Activated CD4-positive, alpha-beta T cell treated with anti-CD3 and anti-CD28 coated beads, Interleukin-2, amount 10 ng/mL, durations not matched to agents 24 days and 14 days (primary cell): ENCODE measurements at places on chromosomes 16 and 17. TPM values are rescaled to one million over a fixed set of nuclear protein-coding genes. Genes with fewer than 3 reads are reported as not detected.

- DNase-seq: no peak
Observed at GRCh38 chr17:31533546-31534155, 142.2 kb downstream of the RAB11FIP4 start.

DNA sequence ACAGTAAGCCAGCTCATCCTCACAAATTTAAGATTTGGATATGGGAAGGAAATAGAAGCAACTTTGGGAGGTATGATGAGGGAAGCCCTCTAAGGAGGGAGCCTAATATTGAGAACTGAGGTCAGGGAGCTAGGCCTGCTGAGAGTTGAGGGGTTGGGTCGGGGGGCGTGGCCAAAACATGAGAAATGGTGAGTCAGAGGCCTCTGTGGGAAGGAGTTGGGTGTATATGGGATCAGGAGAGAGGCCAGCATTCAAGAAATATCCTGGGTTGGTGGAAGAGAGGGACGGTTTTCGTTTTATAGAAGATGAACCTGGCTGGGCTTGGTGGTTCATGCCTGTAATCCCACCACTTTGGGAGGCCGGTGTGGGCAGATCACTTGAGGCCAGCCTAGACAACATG lies 48.4 kb downstream of the CLEC16A start:
- DNase-seq: no peak

DNA sequence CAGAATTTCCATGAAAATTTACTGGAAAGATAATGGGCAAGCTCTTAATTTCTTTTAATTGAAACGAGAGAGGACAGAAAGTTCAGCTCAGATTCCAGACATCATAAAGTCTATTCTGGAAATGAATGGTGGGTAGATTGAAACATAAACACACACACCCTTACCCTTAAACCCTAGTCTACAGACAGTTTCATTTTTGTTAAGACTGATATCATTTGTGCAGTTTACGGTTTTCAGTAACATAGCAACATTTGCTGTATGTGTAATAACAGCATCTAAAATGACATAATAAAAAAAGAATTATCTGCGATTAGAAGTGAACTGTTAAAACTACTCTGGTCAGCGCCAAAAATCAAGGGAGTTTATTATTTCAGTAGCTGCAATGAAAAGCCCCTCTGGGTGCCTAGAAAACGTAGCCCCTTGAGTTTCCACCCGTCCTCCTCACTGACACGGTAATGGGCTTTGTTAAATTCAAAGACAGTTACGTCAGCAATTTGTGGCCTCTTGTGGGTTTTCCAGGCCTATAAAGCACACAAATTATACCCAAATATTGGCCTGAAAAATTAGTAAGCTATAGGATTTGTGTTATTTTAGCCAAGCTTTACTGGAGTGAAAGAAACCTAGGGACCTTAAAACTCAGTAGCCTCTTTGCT lies 520.6 kb upstream of the SOX9 start:
- no peak for DNase-seq

- DNase-seq: no peak
Observed at GRCh38 chr17:32452281-32452680, 8.0 kb downstream of the PSMD11 start.

GRCh38 chr17:2062571-2063183 lies 7.8 kb downstream of the HIC1 start:
- DNase-seq: no peak

DNA sequence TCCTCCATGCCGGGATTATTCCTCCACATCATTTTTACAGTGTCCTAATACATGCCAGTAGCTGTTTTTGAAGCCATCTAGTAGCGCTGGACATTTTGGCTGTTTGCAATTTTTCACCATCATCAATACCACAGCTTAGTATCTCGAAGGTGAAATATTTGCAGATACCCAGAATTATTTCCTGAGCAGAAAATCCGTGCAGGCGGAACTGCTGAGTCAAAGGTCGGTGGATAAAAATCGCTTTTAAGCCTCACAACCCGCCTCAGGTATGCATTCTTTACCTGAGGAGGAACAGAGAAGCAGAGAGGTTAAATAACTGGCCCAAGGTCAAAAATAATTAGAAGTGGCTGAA lies 584 bp upstream of the TNRC6A start:
- DNase-seq: no peak

- no peak for DNase-seq
Observed at GRCh38 chr16:20747030-20747816, 5.6 kb upstream of the THUMPD1 start.

DNA sequence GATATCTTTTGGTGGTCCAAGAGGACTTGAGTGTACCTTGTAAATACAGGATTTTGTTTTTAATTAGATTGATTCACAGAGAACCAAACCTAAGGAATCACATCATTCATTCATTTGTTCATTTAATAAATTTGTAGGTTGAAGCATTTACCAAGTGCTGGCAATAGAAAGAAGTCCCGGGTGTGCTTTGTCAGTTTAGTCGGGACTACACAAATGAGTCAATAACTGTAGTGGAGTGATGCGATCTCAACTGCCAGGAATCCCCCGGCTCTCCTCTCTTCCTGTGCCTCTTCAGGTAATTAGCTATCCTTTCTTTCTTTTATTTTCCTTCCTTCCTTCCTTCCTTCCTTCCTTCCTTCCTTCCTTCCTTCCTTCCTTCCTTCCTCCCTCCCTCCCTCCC lies 1.4 kb upstream of the WWOX start:
- no peak for DNase-seq

DNA sequence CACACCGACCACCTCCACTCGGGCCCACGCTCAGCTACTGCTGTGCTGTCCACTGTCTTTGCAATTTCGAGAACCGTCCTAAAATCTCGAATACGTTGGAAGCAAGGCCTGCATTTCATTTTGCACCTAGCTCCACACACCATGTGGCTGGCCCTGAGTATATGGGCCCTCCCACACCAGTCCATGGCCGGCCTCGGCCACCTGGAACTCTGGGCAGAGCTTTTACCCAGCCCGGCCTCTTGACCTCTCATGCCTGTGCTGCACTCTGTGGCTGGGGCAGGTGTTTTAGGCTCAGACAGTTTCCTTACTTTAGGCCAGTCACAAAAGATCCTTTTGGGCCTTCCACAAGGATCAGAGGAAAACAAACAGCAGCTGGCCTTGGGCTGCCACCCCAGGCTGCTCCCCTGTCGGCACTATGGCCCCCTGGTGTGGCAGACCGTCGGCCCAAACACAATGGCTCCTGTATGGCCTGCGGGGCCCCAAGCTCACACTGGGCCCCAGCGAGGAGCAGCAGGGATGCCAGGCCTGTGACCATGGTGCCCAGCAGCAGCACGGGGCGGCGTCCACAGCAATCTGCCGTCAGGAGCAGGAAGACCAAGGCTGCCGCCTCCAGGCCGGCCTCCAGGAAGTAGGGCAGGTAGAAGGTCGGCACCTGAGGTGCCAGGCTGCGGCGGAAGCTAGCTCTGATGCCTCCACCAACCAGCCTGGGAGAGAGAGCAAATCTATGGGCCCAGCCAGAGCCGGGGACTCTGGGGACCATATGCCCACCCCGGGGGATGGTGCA lies 2.5 kb downstream of the SLC22A31 start:
- no peak for DNase-seq

DNA sequence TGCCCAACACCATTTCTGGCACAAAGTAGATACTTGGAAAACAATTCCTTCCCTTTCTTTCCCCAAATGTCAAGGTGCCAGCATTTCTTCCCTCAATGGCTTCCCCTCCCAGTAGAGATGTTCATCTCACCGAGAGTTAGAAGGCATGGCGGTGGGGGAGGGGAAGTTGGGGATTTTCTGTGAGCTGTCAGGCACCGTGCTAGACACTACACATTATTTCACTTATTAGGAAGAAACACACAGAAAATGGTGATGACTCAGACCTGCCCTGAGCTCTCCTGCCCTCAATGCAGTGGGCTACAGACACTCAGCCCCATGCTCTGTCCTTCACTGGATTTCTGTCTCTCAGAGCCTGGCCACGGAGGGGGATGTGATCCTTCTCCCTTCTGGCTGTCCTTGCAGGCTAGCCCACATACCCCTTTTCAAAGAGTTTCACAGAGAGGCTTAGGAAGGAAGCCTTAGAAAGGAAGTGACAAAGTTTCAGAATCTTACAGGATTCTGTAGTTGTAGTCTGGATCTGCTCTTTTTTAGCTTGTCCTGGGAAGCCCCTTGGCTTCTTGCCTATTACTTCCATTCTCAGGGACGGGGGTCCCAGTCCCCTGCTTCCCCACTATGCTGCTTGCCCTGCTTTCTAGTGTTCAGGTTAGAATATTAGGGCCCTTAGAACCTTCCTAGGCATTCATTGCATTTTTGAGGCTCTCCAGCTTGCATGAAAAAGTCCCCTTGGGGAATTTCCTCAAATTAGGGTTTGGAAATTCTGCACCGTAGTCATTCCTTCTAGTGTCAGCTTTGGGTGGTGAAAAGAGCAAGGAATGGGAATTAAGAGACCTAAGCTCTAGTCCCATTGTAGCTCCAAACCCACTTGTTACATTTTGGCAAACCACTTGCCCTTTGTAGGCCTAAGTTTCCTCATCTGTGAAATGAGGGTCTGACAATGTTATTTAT lies 12.2 kb upstream of the CCL5 start:
- peak; percentile 78 for DNase-seq

DNA sequence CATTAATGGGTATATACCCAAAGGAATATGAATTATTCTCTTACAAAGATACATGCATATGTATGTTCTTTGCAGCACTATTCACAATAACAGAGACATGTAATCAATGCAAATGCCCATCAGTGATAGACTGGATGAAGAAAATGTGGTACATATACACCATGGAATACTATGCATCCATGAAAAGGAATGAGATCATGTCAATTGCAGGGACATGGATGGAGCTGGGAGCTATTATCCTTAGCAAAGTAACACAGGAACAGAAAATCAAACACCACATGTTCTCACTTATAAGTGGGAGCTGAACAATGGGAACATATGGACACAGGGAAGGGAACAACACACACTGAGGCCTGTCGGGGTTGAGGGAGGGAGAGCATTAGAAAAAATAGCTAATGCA lies 141.1 kb upstream of the HS3ST4 start:
- no peak for DNase-seq

DNA sequence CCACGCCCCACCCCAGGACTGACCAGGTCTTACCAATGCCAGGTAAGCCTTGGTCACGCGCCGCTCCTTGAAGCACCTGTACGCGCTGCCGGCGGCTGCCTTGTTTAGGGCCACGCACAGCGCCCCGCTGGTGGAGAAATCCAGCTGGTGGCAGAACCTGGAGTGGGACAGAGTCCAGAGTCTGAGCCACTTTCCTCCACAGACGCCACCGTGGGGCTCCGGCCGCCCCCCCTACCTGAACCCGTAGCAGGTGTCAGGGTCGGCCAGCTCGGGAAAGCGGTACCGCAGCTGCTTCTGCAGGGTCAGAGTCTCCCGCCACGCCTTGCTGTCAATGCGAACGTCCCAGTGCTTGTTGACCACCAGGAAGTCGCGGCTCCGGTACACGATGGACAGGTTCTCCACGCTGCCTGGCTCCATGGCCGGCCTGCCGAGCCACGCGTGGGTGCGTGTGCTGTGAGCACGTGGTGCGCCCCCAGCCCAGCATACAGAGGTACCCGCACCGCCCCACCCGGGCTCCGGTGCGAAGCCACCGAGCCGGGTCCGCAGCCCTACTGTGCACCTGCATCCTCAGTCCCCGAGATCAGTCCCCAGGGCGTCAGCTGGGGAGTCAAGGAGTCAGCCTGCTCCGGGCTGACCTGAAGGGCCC lies 737 bp downstream of the RPUSD1 start:
- DNase-seq: no peak

DNA sequence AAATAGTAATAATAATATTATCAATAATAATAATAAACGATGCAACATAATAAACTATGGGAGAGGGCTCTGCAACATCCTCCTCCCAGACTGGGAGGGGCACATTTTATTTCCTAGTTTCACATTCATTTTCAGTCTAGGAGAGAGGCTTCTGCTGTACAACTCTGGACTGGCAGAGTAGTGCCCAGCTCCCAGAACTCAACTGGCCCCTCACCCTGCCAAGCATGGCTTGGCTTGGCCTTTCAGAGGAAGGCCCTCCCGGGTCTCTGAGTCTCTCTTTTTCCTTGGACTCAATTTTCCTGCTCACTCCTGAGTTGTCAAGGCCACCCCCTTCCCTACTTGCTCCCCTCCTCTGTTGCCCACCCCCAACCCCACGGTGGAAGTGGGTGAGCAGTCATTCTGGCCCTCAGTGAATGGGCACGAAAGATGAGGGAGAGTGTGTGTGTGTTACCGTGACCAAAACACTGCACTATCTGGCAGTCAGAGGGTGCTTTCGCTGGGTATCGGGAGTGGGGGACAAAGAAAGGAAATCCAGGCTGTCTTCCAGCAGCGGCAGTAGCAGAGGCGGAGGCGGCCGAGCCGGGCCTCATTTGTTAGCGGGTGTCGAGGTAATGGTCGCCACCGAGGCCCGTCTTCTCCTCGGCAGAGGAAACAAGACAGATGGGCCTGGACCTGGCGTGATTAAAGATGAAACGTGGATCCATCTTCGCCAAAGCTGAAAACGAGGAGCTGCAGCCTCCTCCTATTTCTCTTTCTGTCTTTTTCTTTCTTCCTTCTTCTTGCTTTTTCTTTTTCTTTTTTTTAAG lies 2.3 kb downstream of the HOXB4 start:
- DNase-seq: peak; percentile 70

- DNase-seq: no peak
Observed at GRCh38 chr16:64990101-64990500, 131.8 kb downstream of the CDH11 start.

DNA sequence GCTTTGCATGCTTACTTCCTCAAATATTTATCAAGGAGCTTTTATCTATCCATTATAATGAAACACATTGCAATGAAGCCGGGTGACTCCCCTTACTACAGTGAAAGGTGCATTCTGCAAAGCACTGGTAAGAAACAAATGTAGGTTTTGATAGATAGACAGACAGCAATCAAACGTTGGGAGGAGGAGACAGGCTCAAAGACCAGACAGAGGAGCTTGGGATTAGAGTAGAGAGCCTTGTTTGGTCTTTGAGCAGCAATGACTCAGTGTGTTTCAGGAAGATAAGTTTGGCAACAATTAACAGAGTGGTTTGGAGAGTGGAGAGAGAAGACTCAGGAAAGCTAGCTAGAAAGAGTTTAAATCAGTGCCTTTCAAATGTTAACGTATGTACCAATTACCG lies 68.8 kb downstream of the ZNF18 start:
- no peak for DNase-seq

DNA sequence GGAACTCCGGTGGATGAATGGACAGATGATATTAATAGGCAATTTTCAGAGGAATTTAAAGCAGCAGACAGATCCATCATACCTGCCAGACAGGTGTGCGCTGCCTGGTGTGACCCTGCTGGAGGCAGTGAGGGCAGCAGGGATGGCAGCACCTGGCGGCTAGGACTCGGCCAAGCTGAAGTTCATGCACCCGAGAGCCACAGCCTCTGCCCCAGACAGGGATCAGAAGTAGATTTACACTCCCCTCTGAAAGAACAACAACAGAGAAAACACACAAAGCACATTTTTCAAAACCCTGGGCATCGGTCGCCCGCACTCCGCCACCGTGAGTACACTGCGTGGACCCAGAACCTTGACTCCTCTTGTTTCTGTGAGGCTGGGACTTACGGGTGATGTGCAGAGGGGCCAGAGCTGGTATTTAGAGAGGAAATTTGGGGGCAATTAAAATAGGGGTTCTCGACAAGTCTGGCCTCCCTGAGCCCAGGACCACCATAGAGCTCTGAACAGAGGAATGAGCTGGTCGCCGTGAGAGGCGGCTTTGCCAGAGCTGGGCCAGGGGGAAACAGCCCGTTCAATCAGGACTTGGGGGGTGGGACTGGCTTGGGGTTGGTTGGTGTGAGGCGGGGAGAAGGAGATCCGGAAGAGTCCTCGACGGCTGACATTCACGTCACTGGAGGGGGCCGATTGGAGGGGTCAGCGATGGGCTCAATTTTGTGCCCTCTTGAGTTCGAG lies 101.0 kb downstream of the METRNL start:
- DNase-seq: no peak

Gene GRAP
- total RNA-seq: 9.2 and 9.7 TPM in 2 replicates

Gene PRCD
- total RNA-seq: not detected in 2 replicates

Gene CNTROB
- 52.4 and 54.5 TPM in 2 replicates for total RNA-seq
